D721Med (cell line): ENCODE measurements at places on chromosomes 12 and 14.

GRCh38 chr14:22471545-22472121 lies 117.4 kb downstream of the DAD1 start:
- DNase-seq: peak; percentile 70

- no peak for DNase-seq
Measured at GRCh38 chr12:111927346-111927745, 85.3 kb downstream of the MAPKAPK5 start.

GRCh38 chr12:3014641-3015040 lies 55.4 kb downstream of the TEAD4 start:
- no peak for DNase-seq

DNA sequence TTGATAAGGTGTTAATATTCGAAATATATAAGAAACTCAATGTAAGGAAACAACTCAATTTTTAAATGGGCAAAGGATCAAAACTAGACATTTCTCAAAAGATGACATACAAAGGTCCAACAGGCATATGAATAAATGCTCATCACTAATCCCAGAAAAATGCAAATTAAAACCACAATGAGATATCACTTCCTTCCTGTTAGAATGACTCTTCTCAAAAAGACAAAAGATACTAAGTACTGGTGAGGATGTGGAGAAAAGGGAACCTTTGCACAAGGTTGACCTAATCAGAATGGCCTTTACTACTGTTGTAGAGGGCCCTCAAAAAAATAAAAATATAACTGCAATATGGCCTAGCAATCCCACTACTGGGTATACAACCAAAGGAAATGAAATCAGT lies 383.4 kb downstream of the KCNH5 start:
- DNase-seq: no peak

DNA sequence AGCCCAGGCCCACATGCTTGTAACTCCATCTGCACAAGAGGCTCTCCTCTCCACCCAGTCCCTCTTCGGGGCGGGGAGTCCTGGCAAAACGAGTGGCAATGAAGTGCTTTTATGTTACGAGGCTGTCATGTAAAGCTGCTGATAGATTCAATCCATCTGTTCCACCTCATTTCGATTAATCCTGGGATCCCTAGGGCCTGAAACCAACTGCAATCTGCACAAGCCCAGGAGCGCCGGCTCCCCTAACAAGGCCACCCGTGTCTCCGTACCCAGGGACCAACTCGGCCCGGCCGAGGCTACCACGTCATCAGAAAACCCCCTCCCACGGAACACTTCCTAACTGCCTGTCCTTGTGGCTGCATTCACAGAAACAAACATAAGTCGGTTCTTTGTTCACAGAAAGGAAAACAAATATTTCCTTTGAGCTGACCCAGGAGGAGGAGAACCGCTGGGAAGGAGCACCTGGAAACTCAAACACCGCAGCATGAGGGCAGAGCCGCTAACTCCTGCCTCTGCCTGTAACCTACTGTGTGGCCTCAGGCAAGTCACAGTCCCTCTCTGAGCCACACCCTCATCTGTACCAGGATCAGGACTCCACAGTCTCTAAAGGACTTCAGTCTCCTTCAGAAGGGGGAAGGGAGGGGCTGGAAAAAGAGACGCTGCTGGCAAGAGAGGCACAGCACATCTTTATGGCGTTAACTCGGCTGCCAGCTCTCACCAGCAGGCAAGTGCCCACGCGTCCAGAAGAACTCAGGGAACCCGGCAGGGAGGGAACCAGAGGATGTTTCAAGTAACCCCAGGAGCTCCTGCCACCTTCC lies 47.8 kb downstream of the CCDC88C start:
- peak; percentile 65 for DNase-seq

GRCh38 chr12:42510823-42511222 lies 78.7 kb downstream of the PRICKLE1 start:
- no peak for DNase-seq

- DNase-seq: no peak
Measured at GRCh38 chr12:24997970-24998582, 49.2 kb upstream of the BCAT1 start.

DNA sequence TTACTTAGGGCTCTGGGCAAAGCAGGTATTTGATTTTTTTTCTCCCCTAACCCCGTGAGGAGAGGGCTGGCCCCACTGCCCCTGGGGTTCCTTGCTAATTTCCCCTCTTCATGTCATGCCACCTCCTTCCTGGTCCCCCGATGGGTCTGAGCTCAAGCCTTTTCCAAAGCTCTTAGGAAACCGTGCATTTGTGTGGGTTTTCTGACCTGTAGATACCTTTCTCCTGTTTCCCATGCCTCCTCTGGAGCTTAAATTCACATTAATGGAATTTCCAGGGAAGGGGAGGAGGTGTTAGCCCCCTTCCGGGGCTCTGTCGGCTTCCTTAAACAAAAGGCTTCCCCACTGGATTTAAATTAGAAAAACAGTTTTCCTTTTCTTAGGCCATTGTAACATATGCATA lies 12.6 kb downstream of the SFSWAP start:
- DNase-seq: no peak

DNA sequence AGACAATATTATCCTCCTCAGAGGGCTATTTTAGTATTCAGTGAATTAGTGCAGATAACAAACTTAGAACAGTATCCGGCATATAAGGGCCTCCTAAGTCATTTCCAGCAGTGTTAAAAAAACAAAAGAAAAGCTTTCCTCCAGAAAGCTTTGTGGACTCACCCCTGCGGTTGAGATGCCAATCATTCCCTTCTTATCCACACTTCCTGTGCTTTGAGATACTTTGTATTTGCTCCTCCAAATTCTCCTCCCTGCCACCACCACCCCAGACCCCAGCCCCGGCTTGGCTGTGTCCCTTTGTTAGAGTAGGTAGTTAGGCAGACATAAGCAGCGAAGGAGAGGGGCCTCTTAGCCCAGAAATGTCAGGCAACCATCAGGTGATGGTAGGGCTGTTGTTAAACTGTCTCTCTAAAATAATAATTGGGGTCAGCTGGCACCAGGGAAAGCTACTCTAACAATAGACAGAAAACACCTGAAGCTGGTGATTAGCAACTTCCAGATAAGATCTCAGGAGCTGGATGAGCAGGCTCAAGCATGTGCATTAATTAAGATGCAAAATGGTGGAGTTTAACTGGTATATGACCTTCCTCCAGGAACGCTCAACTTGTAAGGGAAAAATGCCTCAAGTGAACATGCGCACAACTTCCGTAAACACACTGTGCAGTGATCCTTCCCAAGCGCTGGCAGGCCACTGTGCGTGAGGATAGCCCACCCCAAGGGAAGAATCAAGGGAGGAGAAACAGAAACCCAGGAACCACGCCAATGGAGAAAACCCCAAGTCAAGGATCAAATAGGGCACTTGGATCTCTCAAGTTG lies 152.1 kb upstream of the EEA1 start:
- no peak for DNase-seq

- DNase-seq: no peak
Measured at GRCh38 chr12:31228811-31229792, 96.8 kb downstream of the SINHCAF start.

DNA sequence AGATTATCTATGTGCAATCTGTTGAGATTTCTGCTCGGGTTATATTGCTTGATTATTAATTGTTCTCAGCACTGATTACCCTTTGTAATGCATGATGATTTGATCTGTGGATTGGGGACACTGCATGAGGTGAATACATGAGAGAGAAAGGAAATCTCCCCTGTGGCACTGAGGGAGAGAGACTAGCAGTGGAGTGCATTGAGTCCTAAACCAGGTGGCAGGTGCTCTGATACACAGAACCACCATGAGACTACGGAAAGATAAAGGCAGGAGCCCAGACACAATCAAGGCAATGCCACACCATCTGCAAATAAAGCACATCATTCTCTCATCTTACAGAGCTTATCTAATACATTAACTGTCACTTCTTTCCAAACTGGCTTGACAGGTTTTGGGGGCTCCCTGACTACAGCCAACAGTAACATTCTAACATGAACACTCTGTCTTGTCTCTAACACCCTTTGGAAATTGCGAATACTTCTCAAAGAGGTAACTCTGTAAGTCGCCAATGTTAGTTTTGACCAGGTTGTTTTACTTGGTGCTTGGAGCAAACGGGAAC lies 37.6 kb upstream of the TSPAN8 start:
- no peak for DNase-seq

- no peak for DNase-seq
Measured at GRCh38 chr12:121391619-121392324, 8.1 kb upstream of the RNF34 start.

DNA sequence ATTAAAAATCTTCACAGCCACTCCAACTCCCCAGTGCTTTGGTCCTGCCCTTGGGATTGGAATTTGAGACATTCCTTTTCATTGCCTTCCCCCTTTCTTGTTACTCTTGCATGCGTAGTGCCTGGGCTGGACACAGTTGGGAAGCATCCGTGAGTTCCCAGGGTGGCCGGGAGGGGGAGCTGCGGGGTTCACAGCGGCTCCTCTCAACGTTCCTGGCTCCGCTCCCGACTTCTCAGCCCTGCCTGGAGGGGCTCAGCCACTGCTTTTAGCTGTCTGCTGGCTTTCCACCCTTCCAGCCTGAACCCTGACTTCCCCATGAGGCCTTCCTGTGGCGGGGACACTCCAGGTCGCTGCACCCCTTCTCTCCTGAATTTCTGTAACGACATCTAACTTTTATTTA lies 3.2 kb downstream of the TEX52 start:
- DNase-seq: peak; percentile 88

- no peak for DNase-seq
Measured at GRCh38 chr14:85468816-85469215, 61.1 kb upstream of the FLRT2 start.

- DNase-seq: peak; percentile 41
Measured at GRCh38 chr14:91410771-91411536, 6.7 kb downstream of the CCDC88C start.

- no peak for DNase-seq
Measured at GRCh38 chr14:94677213-94677612, 65.0 kb downstream of the SERPINA3 start.
